OCI-LY7 (cell line): ENCODE measurements at places on chromosomes 3 and 15. TPM values are rescaled to one million over a fixed set of nuclear protein-coding genes. Genes with fewer than 3 reads are reported as not detected.

DNA sequence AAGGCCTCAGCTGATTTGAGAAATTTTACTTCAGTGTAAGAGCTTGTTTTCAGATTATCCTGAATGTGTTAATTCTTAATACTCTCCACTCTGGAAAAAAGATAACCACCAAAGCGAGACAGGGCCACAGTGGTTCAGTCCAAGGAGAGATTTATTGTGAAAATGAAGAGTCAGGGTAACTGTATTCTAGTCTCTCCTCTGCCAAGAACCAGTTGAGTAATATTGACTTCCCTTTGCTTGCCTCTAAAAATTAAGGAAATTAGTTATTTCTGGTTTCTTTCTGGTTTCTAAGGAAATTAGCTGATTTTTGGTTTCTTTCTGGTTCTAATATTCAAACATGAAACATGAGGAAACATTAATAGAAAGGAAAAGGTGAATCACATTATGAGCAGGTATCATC is 34.9 kb downstream of the PPP1R2 start:
- no peak for DNase-seq

DNA sequence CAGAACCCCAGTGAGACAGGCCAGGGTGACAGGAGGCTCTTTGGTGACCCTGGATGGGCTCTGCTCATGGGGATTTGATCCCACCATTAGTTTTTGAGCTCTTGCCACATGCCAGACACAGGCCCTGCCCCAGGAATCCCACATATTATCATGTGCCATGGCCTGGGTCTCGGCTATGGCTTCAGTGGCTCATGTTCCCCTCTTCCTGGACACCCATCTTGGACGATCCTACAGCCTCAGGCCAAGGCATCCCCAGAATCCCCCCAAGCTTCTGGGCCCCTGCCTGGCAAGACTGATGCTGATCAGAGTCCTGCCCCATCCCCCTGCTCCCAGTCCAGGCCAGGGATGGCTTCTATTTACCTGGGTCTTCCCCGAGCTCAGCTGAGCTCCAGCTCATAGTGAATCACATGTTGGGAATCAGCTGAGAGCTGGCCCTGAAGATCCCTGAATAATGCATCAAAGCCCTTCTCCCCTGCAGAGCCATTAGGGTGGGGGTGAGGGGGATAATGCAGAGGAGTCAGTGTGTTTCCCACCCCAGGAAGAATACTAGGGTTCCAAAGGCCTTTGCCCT is 50.9 kb upstream of the CHRNB4 start:
- DNase-seq = no peak

- peak; percentile 51 for DNase-seq
These were observed 20.6 kb downstream of the MYH15 start for GRCh38 chr3:108489776-108490175.

Gene SOX2
- total RNA-seq = 11.3 and 11.5 TPM in 2 replicates

Gene C15orf62
- 2.4 and 2.7 TPM in 2 replicates for total RNA-seq

Gene FBXO40
- not detected in 2 replicates for total RNA-seq

Gene DUOX1
- total RNA-seq = not detected in 2 replicates
